ENCODE measurements at places on chromosomes 12 and 14. TPM values are rescaled to one million over a fixed set of nuclear protein-coding genes. Genes with fewer than 3 reads are reported as not detected.

ZDHHC22 gene
- 0.25 TPM for total RNA-seq

OR4M1 gene
- total RNA-seq = 0.21 TPM

RNASE3 gene
- 1.2 TPM for total RNA-seq

BEST3 gene
- not detected for total RNA-seq

IL31 gene
- not detected for total RNA-seq

TMEM52B gene
- not detected for total RNA-seq

ACSM4 gene
- not detected for total RNA-seq

SLCO1B1 gene
- total RNA-seq = not detected

ADSS1 gene
- 5.4 TPM for total RNA-seq

KRT80 gene
- total RNA-seq = not detected

TTLL5 gene
- 18.5 TPM for total RNA-seq

CABP1 gene
- 1.7 TPM for total RNA-seq

INTS13 gene
- 57.4 TPM for total RNA-seq

SAMD4A gene
- total RNA-seq = 8.4 TPM

CLEC7A gene
- 0.27 TPM for total RNA-seq

GPR132 gene
- 0.14 TPM for total RNA-seq

ESR2 gene
- total RNA-seq = 0.22 TPM

ABCD2 gene
- 3.9 TPM for total RNA-seq

MYF5 gene
- total RNA-seq = not detected

Measured in motor neuron (in vitro differentiated cells).